ENCODE measurements at places on chromosomes 2 and 18.
A peak's percentile ranks its signal among the peaks of the same experiment; 100 is the strongest.

DNA sequence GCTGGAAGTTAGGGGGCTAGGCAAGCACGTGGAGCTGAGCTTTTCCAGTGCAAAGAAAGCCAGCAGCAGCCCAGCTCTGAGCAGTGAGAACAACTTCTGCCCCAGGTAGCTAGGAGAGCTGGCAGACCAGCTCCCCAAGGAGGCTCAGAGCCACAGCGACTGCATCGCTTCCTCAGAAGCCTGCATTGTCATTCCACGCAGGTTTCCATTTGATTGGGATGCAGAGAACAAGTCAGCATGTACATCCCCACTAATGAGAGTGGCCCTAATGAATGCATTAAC, 45.1 kb downstream of the C1QL2 start:
- no peak for DNase-seq

DNA sequence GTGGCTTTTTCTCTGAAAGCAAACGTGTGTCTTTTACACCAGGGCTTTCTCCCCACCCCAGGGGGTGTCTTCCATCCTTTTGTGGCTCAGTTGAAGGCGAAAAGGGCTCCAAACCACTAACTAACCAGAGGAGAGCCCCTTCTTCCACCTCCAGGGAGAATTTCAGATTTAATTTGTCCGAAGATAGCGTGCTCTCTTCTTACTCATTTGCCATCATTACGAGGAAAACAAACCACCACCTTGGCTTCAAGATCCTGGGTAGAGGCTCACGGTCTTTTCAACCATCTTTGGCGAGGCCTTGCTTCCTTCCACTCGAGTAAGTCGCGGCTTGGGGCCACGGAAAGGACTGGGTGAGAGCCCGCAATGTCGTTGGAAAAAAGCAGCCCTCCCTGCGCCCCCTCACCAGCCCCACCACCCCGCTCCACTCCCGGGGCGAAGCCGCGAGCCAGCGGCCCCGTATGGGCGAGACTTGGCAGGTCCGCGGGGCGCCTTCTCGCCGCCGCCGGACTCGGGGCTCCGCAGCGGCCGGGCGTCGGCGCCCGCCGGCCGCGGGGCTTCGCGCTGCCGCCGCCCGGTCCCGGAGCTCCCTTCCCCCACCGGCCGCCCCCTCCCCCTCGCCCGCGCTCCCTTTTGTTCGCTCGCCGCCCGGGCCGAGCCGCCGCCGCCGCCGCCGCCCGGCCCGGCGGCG, 1.7 kb upstream of the ZNF532 start:
- no peak for DNase-seq

DNA sequence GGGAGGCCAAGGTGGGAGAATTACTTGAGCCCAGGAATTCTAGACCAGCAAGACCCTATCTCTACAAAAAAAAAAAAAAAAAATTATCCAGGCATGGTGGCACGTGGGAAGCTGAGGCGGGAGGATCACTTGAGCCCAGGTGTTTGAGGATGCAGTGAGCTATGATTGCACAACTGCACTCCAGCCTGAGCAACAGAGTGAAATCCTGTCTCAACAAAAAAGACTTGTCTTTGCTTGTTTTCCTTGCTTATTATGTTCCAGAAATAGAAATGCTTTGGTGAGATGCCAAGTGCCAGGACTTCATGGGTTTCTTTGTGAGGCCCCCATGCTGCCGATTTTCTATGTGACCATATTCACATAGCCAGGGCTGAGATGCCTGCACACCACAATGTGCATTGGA, 9.0 kb downstream of the DCDC2C start:
- no peak for DNase-seq

- DNase-seq, result no peak
These were observed 38.5 kb upstream of the MYO3B start for GRCh38 chr2:170139276-170139967.

DNA sequence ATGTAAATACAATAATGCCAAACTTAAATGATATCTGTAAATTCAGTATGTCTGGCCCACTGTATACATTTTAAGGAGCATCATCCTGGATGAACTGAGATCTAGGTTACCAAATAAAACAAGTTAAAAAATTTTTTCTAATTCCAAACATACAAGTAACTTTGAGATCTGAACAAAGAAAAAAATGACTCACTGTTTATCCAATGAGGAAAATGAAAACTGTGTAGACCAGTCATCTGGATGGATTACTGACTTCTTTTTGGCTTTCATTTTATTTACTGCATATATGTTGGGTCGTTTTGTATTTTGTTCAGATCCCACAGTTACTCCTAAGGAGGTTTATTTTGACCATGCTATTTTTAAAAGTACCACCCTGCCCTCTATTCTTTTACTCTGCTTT, 189.8 kb downstream of the RBM43 start:
- DNase-seq, result no peak

DNA sequence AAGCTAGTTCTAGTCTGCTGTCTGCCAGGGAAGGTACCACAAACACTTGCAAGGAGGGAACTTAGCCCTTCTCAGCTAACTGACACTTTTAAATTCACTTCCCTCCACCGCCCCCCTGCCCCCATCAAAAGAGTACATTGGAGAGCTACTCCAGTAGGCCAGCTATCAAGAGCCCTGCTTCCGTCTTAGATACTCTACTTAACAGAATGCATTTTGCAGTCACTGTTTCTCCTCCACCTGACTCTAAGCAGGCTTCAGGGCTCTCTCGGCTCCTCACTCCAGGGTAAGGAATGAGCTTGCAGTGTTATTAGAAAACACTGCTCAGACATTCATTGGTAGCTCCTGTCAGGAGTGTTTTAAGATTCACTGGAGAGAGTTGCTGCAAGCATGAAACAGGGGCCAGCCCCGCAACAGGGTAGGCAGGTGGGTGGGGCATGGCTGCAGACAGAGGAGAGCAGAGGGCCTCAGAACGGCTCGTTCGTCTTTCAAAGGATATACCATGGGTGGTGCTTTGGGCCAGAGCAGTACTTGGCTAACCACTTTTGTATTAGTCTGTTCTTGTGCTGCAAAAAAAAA, 35.3 kb upstream of the PDCL3 start:
- no peak for DNase-seq

DNA sequence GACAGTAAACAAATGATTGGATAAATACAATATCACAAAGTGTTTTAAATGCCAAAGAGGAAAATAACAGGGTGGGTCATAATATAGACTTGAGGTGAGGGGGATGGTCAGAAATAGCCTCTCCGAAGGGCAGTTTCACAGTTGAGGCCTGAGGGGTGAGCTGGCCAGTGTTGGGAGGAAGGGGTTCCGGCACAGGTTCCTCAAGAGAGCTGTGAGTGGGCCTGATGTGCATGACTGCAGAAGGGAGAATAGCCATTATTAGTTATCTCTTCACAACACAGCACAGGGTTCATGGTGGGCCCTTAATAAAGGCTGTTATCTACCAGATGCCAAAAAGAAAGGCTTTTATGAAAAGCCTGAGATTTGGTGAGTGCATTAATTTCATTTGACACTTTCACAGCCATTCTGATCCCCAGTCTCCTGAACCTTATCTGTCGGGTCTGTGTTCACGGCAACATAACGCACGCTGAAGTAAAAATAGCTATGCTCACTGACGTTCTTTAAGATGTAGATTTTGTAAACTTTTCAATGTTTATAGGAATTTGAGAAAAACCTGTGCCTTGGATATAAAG, 39.6 kb downstream of the POLR1A start:
- no peak for DNase-seq

DNA sequence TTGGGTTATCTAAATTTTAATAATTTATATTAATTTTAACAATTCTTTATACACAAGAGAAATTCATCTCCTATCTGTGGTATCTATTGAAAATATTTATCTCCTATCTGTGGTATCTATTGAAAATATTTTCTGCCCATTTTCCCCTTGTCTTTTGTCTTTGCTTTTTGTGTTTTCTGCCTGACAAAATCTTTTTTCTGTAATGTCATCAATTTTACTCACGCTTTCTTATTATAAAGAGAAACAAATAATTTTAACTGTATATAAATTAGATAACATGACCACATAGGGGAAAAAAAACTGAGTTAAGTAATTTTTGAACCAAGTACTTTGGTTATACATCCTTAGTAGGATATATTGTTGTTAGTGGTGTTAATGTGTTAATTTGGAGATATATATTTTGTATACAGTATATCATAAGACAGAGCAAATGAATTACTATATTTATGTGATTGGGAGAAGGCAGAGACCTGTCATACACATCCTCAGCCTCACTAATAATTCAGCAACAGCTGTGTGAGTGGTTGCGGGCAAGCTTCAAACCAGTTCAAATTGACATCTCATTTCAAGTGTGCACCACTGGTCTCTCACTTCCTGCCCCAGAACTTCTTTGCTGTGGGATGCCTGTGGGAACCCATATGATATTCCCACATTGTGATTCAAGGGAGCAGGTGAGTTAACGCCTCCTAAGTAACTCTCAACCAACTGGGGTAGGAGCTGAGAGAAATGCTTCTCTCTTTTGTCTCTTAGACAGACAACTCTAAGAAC, 292.4 kb downstream of the SP3 start:
- DNase-seq, result no peak

- no peak for DNase-seq
These were observed 289.0 kb downstream of the CAMKMT start for GRCh38 chr2:44650796-44651195.

DNA sequence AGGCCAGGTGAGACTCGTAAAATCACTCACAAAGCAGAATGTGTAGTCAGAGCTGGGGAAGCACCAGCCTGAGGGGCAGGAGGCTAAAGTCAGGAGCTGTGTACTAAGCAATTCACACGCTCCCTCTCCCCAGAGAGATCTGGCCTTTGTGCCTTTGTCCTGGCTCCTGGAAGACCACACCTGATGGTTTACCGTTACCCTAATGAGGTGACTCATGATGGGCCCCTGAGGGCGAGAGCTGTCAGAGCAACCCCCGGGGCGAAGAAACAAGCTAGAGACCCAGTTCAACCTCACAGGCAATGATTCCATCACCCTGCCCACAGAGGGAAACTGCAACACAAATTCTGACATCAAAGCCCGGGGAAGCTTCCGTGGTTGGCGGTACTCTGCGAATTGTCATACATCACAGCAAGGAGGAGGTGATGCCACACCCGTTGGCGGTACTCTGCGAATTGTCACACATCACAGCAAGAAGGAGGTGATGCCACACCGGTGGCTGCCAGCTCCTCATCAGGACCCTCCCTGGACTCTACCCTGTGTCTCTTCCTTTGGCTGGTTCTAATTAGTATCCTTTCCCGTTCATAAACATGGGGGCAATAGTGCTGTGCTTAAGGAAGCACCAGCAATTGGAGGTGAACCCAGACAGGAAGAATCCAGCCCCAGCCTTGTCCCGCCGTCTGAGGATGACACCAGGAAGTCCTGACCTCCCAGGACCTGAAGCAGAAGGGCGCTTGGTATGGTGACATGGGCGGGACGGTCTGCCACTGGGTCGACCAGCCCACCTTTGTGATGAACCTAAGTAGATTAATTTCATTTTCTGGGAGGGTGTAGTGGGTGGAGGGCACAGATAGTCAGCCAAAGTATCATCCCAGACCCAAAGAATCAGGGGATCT, 30.5 kb downstream of the B3GNT7 start:
- DNase-seq, result no peak

DNA sequence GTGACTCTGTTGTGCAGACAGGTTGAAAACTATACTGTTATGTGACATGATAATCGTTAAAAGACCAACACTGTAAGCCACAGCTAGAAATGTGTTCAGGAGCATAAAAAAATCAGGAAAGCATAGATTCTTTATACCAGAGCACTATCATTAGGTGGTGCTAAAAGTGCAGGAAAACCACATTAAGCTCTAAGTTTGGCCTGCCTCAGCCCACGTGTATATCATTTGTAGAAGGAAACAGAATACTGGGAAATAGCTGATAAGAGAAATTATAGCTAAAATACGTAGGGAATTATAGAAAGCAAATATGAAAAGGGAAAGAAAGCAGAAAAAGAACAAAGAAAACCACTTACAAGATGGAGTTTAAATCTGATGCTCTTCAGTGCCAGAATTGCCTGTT, 26.5 kb upstream of the C2orf74 start:
- DNase-seq, result peak; percentile 21

DNA sequence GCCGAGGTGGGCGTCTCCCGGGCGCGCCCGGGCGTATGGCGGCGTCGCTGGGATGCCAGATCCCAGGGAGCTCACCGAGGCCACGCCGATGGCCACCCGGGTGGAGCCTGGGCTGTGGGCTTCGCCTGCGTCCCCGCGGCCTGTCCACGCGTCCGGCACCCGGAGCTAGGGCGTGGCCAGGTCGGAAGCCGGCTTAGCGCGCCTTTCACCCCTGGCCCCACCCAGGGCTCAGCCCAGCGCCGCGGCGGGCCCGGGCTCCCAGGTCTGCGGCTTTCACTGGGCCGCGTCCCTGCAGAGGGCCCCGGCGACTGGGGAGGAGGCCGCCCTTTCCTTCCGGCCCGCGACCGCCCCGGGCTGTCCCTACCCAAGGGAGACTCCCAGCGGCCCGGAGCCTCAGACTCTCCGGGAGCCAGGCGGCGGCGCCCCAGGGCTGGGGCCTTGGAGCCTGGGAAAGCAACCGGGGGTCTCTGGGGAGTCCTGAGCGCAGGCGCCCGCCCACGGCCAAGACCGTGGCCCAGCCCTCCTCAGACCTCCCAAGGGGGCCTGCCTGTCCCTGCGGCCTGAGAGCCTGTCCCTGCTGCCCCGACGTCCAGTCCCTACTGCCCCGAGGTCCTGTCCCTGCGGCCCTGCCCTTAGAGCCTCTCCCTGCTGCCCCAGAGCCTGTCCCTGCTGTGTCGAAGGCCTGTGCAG, 36.3 kb upstream of the ITM2C start:
- DNase-seq, result no peak

DNA sequence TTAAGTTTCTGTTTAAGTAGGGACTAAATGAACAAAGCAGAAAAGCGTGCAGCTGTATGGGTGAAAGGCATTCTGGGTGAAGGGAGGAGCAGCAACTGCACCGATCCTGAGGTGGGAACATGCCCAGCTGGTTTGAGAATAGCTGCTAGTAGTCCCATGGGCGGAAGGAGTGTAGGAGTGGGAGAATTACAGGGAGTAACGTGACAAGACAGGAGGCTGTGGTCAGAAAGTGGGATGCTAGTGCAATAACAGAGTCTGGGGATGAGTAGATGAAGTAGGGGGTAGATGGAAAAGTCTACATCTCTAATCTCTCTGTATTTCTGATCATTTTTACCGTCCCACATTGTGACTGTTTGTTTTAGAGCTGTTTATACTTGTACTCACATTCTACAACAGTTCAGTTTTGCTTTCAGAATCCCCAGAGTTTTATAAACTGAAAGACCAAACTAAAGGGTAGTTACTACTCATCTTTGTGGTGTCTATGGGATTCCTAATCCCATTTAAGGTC, 118.9 kb downstream of the LCLAT1 start:
- DNase-seq, result no peak
